ENCODE measurements at places on chromosomes 6 and 20. TPM values are rescaled to one million over a fixed set of nuclear protein-coding genes. Genes with fewer than 3 reads are reported as not detected.

The RSPH9 gene
- 0.88 TPM for total RNA-seq

The THEMIS gene
- total RNA-seq, result not detected

The BFSP1 gene
- 5.7 TPM for total RNA-seq

GRCh38 chr6:133377219-133377618 lies 136.1 kb downstream of the EYA4 start:
- peaks cover 36% of the 10 kb centered on the region for H3K4me1 ChIP-seq
- no peak for DNase-seq
- no peak overlapping the region for H3K4me3 ChIP-seq
- peak overlapping the region; percentile 36 for H3K27ac ChIP-seq

DNA sequence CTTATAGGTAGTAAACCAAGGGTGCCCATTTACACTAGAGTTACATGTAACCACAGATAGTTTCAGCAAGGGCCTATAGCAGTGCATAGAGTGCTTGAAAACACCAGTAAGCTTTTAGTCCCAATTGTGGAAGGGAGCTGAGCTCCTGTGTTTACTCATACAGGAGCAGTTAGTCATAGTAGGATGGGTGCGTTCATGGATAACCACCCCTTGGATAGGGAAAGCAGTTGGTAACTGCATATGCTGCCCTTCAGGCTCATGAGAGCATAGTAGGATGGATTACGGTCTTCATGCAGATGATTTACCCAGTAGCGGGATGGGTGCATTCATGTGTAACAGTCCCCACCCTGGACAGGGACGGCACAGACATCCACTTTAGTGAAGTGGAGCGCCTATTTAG lies 45.1 kb downstream of the OR2B6 start:
- H3K36me3 ChIP-seq, result no peaks in the 10 kb centered on the region
- no peak overlapping the region for H3K27ac ChIP-seq
- no peak for DNase-seq
- no peak overlapping the region for H3K4me3 ChIP-seq
